ENCODE measurements at places on chromosomes 6 and 20.

DNA sequence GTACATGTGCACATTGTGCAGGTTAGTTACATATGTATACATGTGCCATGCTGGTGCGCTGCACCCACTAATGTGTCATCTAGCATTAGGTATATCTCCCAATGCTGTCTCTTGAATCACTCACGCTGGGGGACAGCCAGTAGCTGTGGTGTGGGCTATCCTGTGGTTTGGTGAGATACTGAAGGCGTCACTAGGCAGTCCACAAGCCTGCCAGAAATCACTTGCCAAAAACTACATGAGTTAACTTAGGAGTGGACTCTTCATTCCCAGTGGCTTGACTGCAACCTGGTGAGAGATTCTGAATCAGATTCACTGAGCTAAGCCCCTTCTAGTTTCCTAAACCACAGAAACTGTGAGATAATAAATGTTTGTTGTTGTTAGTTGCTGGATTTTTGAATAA, 191.3 kb downstream of the TSHZ2 start:
- peak; percentile 30 for DNase-seq

- no peak for DNase-seq
Observed at GRCh38 chr6:168163096-168163731, 84.2 kb upstream of the FRMD1 start.

GRCh38 chr6:158468666-158469065, 91.2 kb upstream of the TMEM181 start:
- no peak for DNase-seq

GRCh38 chr6:88422831-88423230, 256.7 kb upstream of the CNR1 start:
- DNase-seq: no peak

Data from GOT3 (cell line).